Fibroblast of pulmonary artery (primary cell): ENCODE measurements at places on chromosomes 5 and 9.

- peak; percentile 20 for DNase-seq
These were observed 159.3 kb downstream of the SYK start for GRCh38 chr9:90960941-90961340.

DNA sequence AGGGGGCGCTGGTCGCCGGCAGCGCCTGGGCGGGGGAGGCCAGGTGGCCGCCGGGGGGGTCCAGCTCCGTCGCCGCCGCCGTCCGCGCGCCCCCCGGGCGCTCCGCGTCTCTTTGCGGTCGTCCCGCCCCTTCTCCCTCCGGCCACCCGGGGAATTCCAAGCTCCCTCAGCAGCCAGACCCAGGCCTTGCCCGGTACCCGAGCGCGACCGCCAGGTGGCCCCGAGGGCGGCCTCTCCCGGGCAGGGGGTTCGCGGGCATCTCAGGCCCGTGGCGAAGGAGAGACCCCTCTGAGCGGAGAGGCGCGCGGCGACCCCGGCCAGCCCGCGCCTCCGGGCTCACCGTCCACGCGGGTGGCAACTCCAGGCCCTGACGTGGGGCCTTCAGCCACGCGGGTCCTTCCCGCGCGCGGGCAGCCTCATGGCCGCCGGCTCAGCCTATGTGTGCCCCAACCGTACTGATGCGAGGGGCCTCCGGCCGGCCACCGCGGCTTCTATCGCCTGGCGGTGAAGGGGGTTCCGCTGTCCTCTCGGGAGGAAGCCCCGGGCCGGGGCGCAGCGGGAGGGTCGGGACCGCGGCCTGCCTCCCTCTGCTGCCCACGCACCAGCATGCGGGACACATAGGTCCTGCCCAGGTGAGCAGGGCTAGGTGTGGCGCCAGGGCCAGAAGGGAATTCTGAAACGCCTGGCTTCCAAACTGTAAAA lies 529 bp upstream of the NRARP start:
- no peak for DNase-seq

GRCh38 chr5:100890461-100891008 lies 12.5 kb downstream of the ST8SIA4 start:
- peak; percentile 31 for DNase-seq

DNA sequence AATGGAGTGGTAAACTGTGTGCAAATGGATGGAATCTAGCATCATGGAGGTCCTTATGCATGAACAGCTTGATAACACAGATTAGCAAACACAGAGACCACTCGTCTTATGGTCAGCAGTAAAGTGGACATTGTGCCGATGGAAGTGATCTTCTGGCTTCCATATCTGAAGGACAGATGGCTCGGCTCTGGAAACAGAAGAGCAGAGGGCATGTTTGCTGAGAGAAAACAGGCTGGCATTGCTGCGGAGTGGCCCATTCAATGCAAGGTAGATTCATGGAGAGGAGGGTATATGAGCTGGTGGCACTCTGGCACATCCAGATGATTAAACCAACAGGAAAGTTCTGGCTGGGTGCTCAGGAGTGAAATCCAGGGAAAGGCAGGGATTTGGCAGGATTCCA lies 513.2 kb downstream of the DIRAS2 start:
- no peak for DNase-seq

DNA sequence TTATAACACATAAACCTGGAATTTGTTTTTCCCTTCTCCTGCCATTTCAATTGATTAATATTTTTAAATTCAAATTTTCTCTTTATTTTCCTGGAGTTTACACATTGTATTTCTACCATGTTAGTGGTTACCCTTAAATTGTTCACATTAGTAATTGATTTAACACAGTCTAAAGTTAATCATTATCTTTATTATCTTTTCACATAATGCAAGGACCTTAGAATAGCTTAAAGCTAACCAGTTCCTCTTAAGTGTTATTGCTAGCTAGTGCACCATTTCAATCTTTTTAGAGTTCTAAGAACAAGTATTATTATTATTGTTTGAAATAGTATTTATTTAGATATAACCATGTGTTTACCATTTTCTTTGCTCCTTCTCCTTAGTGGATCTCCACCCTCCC lies 251.2 kb upstream of the FBXL7 start:
- no peak for DNase-seq

- peak; percentile 86 for DNase-seq
These were observed 57.9 kb downstream of the MEF2C start for GRCh38 chr5:88824892-88825583.

- DNase-seq: no peak
These were observed 264.5 kb downstream of the AOPEP start for GRCh38 chr9:94990897-94991561.

- no peak for DNase-seq
These were observed 210.9 kb downstream of the FRMD3 start for GRCh38 chr9:83327323-83327722.

DNA sequence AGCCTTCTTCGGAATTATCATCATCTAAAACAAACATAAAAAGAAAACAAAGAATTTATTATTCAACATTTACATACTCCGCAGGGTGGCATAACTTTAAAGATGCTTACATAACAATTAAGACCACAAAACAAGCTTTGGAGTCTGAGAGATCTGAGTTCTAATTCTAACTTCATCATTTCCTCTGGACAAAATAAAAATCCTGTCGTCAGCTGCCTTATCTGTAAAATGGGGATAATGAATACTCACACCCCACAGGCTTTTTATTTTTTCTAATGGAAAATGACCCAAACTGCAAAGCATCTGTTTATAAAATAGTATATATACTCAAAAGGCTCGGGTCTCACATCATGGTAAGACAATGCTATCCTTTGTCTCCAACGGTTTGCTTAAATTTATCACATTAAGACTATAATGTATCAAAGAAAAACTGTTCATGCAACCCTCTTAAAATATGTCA lies 4.3 kb downstream of the ARRDC3 start:
- DNase-seq: no peak

DNA sequence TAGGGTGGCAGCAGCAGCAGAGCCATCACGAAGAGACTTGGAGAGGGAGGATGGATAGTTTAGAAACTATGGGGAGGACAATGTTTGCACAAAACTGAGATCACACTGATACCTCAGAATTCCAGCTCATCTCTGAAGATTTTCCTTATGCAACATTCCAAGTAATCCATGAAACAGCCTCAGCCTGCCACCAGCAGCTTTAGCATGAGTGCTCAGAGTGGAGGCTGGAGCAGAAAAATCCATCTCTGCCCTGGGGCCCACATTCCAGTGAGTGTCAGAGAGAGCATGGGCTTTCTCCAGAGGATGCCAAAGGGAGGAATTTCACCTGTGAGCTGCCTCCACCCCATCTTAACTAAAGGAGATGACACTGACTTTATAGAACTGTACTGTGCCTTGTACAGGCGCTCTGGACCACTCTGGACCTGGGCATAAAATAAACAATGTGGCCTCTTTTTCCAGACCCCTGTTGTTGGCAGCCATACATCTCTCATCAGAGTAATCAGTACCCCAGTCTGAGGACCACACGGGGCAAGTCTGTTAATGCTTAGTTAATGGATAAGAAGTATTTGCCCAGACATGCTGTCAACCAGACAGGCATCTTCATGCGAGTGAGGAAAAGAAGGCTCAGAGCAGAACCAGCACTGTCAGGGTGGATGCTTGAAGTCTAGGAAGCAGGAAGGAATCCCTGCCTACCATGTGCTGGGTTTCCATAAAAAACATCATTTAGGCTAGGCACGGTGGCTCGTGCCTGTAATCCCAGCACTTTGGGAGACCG lies 440.9 kb downstream of the ENC1 start:
- DNase-seq: no peak

DNA sequence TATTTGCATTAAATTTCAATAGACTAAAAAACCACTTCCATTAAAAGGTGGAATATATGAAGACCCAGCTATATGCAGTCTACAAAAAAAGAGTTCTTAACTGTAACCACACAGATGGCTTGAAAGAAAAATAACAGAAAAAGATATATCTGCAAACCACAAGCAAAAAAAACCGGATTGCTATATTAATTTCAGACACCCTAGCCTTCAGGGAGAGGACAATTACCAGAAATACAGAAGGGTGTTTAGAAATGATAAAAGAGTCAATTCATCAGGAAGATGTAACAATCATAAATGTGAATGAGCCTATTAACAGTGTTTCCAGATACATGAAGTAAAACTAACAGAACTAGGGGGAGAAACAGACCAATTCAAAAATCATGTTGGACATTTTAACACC lies 56.9 kb upstream of the SMIM23 start:
- DNase-seq: no peak

- no peak for DNase-seq
These were observed 33.0 kb downstream of the SLC6A7 start for GRCh38 chr5:150222906-150223305.

DNA sequence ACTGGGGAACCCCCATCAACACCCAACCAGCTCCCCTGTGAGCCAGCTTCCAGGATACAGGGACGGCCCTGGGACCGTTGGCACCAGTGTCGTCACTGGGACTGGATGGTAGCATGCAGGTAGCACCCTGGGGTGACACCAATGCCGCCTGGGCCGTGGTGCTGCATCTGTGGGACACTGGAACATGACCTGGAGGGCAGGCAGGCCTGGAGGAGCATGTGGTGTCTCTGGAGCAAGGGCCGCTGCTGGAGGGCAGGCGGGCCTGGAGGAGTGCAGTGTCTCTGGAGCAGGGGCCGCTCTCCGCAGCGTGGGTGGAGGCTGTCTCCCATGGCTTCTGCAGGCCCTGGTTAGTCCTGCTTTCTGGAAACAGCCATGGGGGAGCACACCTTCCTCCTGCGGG lies 13.1 kb downstream of the LPCAT1 start:
- no peak for DNase-seq

- peak; percentile 71 for DNase-seq
These were observed 7.8 kb upstream of the GPX8 start for GRCh38 chr5:55151923-55152842.

- DNase-seq: no peak
These were observed 420.1 kb upstream of the MEF2C start for GRCh38 chr5:89303033-89303480.

GRCh38 chr5:41065691-41066335 lies 5.3 kb downstream of the MROH2B start:
- DNase-seq: no peak

GRCh38 chr5:157212307-157212706 lies 31.7 kb downstream of the ITK start:
- DNase-seq: no peak

DNA sequence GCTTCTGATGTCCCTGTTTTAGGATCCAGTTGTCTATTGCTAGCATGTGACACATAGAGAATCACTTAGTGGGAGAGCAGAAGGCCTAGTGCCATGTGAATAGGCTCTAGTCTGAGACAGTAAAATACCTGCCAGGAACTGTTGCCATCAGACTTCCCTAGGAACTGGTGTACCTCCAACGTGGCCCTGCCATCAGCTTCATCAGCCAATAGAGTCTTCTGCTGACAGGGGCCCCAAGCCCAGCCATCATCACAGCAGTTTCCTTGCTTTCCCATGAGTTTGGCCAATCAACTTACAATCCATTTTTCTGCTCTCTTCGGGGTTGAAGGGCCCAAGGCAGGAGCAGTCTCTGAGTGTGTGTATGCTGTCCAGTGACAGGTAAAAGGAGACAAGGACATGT lies 128.4 kb upstream of the ADRA1B start:
- DNase-seq: no peak

- no peak for DNase-seq
These were observed 15.2 kb upstream of the HEXB start for GRCh38 chr5:74669821-74670220.

GRCh38 chr5:57453728-57454127 lies 28.9 kb downstream of the ACTBL2 start:
- no peak for DNase-seq

- peak; percentile 83 for DNase-seq
These were observed 5.5 kb upstream of the DNAJC21 start for GRCh38 chr5:34923694-34924461.
